SK-N-SH (cell line): ENCODE measurements at places on chromosomes 16 and 17. TPM values are rescaled to one million over a fixed set of nuclear protein-coding genes. Genes with fewer than 3 reads are reported as not detected.
A peak's percentile ranks its signal among the peaks of the same experiment; 100 is the strongest.

The NAGLU gene
- polyA plus RNA-seq, result 25.0 and 33.9 TPM in 2 replicates

The OR4D2 gene
- polyA plus RNA-seq, result not detected in 2 replicates

The IQCK gene
- 7.3 and 8.6 TPM in 2 replicates for polyA plus RNA-seq

The AURKB gene
- polyA plus RNA-seq, result 28.8 and 43.9 TPM in 2 replicates

GRCh38 chr17:51461578-51462004, 201.2 kb downstream of the UTP18 start:
- no peaks in the 10 kb centered on the region for H3K4me1 ChIP-seq
- H3K36me3 ChIP-seq, result no peaks in the 10 kb centered on the region
- H3K27ac ChIP-seq, result no peak overlapping the region
- peak; percentile 48 for DNase-seq

The LRRC75A gene
- polyA plus RNA-seq, result 1.2 and 1.3 TPM in 2 replicates

The CFDP1 gene
- 37.9 and 46.0 TPM in 2 replicates for polyA plus RNA-seq

The ABCC11 gene
- 0.07 and 0.16 TPM in 2 replicates for polyA plus RNA-seq

GRCh38 chr16:19499006-19499405, 22.9 kb downstream of the GDE1 start:
- H3K27me3 ChIP-seq, result no peaks in the 10 kb centered on the region
- DNase-seq, result no peak
- no peak overlapping the region for H3K4me3 ChIP-seq
- peaks cover 19% of the 10 kb centered on the region for H3K36me3 ChIP-seq
- no peak overlapping the region for H3K27ac ChIP-seq
- no peaks in the 10 kb centered on the region for H3K4me1 ChIP-seq

GRCh38 chr16:21263640-21264570, 14.2 kb downstream of the CRYM start:
- peak overlapping the region; percentile 82 for H3K27ac ChIP-seq
- peak; percentile 79 for DNase-seq
- no peak overlapping the region for H3K4me3 ChIP-seq
- peaks cover 14% of the 10 kb centered on the region; the same call in 1 of the 2 replicates for H3K4me1 ChIP-seq

The MLX gene
- polyA plus RNA-seq, result 44.5 and 66.4 TPM in 2 replicates

- H3K4me1 ChIP-seq, result no peaks in the 10 kb centered on the region
- H3K4me3 ChIP-seq, result no peak overlapping the region
- no peak overlapping the region for H3K27ac ChIP-seq
- no peak for DNase-seq
- peaks cover 1% of the 10 kb centered on the region; the same call in 1 of the 2 replicates for H3K27me3 ChIP-seq
- no peaks in the 10 kb centered on the region for H3K36me3 ChIP-seq
Measured at GRCh38 chr17:79555543-79555942, 55.3 kb downstream of the RBFOX3 start.

The FBXO39 gene
- not detected in 2 replicates for polyA plus RNA-seq

The DPEP3 gene
- polyA plus RNA-seq, result not detected in 2 replicates

The CFAP119 gene
- 28.4 and 36.5 TPM in 2 replicates for polyA plus RNA-seq

GRCh38 chr17:56269556-56270389, 116.5 kb downstream of the ANKFN1 start:
- no peaks in the 10 kb centered on the region for H3K36me3 ChIP-seq
- no peak for DNase-seq
- H3K27ac ChIP-seq, result no peak overlapping the region
- no peaks in the 10 kb centered on the region for H3K4me1 ChIP-seq

The ITGAX gene
- 0.44 and 0.66 TPM in 2 replicates for polyA plus RNA-seq

GRCh38 chr17:67578142-67578457, 139.6 kb upstream of the NOL11 start:
- H3K4me3 ChIP-seq, result no peak overlapping the region
- no peak for DNase-seq
